Right lobe of liver (tissue), 6 donors: ENCODE measurements at places on chromosomes 7 and 10. TPM values are rescaled to one million over a fixed set of nuclear protein-coding genes. Genes with fewer than 3 reads are reported as not detected.

Gene TFEC
- total RNA-seq = 5.4 TPM

Gene PTEN
- total RNA-seq = 49.1 TPM

Gene CASP2
- total RNA-seq = 8.7 TPM

Gene PDZD7
- total RNA-seq = 0.50 TPM

Gene LRRC4
- 1.0 TPM for total RNA-seq

Gene CLCN1
- total RNA-seq = not detected

Gene LEP
- total RNA-seq = not detected

Gene FAM20C
- 59.7 TPM for total RNA-seq

Gene AZGP1
- 823 TPM for total RNA-seq

Gene LRMDA
- 13.4 TPM for total RNA-seq

Gene SLF2
- total RNA-seq = 7.4 TPM

Gene KCNK18
- not detected for total RNA-seq

Gene PDE6C
- total RNA-seq = not detected
